GOT3 (cell line): ENCODE measurements at places on chromosomes 11 and 22.

GRCh38 chr11:67082071-67082791, 25.6 kb downstream of the RHOD start:
- DNase-seq = no peak

DNA sequence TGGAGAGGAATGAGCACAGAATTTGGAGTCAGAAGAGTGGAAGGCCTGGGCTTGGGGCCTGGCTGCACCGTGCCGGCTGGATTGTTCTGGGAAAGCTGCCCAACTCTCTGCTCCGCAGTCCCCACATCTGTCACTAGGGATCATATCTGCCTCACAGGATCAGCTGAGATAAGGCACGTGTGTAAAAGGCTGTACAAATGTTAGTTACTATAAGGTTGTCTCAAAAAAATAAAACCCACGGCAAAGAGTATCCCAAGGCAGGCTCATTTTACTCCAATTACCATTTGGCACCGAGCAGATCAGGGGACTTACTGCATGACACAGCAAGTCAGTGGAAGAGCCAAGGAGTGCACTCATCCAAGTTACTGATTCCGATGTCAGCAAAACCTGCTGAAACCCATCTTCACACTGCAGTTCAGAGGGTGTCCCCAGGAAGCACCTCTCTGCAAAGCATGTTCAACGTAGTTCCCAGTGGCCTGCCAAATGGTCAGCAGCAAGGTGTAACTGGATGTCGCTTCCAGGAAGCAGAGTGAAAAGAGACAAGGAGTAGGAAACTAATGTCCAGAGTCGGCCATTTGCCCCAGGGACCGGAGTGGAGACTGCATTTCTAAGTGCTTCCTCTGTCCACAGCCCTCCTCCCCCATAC, 18.1 kb upstream of the MRTFA start:
- DNase-seq = no peak

DNA sequence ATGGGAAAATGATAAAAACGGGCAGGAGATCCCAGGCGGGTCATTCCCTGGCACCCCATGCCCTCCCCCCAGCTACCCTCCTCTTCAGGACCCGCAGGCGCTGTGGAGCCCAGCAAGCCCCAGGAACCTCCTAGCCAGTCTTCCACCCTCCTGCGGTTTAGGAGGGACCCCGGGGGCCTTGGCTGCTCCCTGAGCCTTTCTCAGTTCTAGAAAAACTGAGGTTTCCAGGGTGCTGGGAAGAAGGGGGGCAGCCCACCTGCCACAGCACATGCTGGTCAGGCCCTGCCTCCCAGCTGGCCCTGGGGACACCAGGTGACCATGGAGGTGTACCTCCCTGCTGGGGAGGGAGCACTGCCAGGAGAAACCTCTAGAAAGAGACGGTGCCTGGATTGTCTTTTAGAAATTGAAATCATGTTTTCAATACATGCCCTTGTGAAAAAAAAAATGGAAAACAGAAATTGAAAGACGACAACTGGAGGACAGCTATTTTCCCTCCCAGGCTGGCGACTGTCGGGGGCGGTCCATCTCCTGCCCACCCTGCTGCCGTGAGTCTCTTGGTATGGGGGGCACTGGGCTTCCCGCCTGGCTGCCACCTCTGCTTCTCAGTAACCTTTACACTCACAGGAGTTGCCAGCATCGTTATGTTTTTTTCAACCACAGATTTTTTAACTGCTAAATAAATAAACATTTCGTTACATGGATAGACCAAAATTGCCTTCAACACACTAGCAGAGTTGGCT, 398.5 kb downstream of the TBC1D22A start:
- no peak for DNase-seq

GRCh38 chr11:63907063-63907462, 9.9 kb downstream of the RCOR2 start:
- no peak for DNase-seq
